ENCODE measurements at places on chromosomes 6 and 20.

- no peak for DNase-seq
These were observed 2.5 kb upstream of the PRDM1 start for GRCh38 chr6:106083618-106084017.

DNA sequence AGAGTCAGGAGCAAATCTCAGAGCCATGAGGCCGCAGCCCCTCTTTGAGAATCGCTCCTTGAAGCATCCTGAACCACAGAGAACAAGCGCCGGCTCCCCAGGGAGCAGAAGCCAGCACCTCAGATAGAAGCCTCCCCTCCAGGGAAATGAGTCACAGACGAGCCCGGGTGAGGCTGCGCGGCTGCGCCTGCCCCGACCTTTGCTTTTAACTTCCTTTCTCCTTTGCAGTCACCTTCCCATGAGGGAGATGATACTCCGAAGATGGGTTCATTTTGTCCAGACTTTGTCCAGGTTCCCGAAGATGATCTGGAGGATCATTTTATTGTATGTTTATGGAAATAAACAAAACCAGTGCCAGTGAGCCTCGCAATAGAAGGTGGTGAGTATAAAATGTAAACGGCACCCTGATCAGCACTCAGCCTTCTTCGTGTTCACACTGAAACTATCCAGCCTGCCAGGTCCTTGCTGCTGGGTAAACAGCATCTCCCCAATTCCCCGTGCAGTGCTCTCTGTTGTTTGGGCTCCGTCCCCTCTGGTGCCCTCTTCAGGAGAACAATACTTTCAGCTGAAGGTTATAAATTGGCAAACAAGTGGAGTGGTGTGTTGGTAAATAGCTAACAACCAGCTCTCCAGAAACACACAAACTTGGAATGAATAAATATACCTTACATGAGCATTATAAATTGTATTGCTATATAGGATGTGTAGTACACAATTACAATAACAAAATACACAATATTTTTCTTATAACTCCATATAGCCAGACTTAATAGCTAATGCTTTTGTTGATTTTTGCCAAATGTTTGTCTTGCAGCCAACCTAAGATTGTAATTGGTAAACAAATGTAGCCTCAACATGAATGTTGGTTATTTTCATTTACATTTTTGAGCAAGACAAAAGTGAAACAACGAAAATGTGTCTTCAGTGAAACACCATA lies 41.4 kb upstream of the TMEM181 start:
- DNase-seq: peak; percentile 82

DNA sequence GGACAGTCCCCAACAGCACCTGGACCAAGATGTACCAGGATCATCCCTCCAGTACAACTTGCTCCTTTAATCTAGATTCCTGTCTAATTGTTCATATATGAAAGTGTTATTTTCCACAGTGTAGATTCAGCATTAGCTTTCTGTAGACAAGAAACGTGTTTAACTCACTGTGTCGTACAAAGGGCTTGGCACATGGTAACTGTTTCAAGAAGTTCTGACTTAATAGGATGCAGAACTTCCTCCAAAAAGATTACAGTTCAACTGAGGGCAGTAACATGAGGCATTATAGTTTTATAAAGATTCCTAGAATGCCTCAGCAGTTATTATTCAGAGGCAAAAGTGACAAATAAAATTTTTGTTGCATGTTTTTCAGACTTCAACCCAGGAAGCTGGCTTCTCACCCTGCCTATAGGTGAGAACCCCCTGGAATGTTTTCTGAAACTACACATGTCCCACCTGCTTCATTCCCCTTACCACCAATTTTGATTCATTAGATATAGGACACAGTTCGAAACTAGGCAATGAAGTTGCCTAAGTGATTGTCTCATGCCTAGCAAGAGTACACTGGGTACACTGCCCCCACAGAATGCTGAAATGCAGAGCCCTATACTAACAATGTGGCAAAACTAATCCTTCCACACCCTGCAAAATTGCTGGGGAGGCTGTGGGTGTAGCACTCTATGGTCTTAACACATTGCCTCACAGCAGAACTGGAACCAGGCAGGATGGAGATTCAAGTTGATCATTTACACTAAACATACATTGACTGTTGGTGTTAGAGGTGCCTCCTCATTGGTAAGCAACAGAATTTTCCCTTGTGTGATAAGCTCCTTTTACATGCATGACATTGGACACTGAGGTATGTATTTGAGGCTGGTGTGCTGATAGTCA lies 22.6 kb upstream of the SH3BGRL2 start:
- DNase-seq: no peak

GRCh38 chr6:147218797-147219196 lies 14.6 kb downstream of the STXBP5 start:
- no peak for DNase-seq

DNA sequence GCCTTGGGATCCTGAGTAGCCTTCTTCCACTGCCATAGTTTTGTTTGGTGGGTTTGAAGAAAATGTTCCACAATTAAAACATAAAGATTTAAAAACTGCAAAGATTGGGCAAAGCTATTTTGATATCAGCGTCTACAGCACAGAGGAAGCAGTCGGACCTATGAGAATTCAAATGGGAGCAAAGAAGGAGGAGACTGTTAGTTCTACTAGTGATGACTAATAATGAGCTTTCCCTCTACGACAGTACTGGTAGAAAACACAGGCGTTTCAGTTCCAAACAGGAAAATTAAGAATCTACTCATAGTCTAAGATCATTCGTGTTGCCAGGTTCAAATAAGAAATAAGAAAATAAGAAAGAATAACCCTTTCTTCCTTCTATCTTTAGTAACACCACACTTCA lies 121.2 kb downstream of the INSM1 start:
- DNase-seq: no peak

- no peak for DNase-seq
These were observed 1.1 kb downstream of the TCP1 start for GRCh38 chr6:159788276-159788675.

DNA sequence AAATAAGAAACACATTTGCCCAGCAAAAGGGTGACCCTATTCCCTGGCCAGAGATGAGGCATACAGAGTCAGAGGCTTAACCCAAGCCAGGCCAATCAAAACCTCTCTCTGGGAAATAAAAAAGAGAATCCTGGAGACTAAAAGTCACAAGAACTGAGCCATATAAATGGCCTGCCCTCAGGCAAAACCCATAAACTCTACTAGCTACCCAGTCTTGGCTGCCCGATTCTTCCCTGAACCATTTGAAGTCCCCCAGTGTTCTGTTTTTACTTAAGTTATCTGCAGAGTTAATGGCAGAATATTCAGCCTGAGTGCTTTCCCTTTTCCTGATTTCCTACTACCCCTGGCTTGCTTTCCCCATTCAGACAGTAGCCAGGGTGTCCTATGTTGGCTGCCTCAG lies 13.9 kb downstream of the KCNK15 start:
- DNase-seq: no peak

DNA sequence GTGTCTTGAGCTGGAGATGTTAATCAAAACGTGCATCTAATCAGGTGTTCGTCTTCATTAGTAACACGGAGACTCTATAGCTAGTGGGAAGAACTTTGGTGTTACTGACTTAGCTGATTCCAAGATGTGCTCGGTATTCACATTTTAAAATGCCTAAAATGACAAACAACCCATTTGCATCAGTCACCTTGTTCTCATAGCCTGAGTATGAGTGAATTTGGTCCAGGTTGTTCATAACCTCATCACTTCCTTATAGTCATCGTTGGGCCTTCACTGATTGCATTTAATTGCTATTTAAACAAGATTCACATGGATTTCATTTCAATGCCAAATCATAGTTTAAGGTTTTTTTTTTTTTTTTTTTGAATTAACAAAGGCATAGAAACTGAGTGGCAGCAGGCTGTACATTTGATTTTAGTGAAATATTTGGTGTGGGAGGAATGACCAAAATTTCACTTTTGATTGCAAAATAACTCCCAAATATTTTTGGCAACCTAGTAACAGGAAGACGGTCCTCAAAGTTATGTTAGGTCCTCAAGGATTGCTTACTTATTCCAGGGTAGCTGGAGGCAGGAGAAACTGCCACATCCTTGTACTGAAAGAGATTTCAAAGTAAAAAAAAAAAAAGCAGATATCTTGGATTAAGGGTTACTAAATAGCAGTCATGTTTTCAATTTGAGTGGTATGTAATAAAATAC lies 104.7 kb downstream of the JARID2 start:
- no peak for DNase-seq

GRCh38 chr6:122482750-122483080 lies 11.1 kb upstream of the SERINC1 start:
- no peak for DNase-seq

DNA sequence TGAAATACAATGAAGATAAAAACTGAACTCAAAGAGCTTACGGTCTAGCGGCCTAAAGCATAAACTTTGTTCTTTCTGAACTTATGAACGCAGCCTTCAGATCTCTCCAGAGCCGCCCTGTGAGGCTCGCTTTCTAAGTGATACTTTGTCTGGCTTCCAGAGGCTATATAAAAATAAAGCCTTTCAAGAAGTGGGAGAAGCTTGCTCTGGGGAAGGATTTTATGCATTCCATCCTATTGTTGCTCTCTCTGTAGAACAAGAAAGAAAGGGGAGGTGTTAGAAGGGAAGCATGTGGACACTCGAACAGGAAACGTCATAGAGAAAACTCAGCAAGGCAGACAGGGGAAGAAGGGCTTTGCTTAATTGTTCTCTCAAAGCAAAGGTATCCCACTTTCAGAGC lies 77.0 kb downstream of the TBX18 start:
- DNase-seq: no peak

DNA sequence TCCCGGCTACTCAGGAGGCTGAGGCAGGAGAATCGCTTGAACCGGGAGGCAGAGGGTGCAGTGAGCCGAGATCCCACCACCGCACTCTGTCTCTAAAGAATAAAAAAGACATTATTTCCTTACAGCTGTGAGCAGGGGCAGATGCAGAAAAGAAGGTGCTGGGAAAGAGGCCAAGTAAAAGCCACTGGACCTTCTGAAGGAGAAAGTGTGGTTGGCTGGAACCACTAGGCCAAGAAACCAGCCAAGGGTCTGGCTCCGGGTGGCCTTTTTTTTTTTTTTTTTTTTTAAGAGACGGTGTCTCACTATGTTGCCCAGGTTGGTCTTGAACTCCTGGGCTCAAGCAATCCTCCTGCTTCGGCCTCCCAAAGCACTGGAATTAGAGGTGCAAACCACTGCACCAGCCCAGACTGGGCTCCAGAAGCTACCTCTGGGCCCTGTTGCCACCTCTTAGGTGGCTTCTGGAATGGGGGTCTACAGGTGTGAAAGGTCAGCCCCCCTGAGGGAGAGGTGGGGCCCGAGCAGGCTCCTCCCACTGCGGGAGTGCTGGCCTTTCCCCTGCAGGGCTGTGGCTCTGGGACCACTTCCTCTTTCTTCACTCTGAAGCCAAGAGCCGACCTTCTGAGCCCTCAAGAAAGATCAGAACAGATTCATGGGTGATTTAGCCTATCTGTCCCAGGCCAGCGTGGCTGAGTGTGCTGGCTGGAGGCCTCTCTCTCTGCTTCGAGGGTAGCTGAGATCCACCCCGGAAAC lies at the start of gene FGD2:
FGD2 (plus strand) TSS at position 595 of the 750 bp plus-strand sequence. CDS start 163 bp downstream, outside the sequence.
- DNase-seq: no peak

GRCh38 chr20:35823147-35823546 lies 51.3 kb downstream of the PHF20 start:
- DNase-seq: no peak

- DNase-seq: no peak
These were observed 63.5 kb downstream of the JAG1 start for GRCh38 chr20:10610251-10610650.

- no peak for DNase-seq
These were observed 118.2 kb upstream of the RIPOR2 start for GRCh38 chr6:25053875-25054371.

- DNase-seq: no peak
These were observed 254.2 kb downstream of the ERMARD start for GRCh38 chr6:170005665-170006064.

DNA sequence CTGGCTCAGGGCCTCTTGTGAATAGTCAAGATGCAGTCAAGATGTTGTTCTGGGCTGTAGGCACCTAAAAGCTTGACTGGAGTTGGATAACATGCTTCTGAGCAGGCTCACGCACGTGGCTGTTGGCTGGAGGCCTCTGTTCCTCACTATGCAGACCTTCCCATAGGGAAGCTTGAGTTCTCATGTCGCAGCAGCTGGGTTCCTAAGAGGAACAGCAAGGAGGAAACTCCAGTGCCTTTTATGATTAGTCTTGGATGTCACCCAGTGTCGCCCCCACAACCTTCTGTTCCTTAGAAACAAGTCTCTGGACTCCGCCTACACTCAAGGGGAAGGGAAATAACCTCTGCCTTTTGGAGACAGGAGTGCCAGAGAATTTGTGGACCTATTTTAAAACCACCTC lies 210.7 kb downstream of the BCAS1 start:
- no peak for DNase-seq

DNA sequence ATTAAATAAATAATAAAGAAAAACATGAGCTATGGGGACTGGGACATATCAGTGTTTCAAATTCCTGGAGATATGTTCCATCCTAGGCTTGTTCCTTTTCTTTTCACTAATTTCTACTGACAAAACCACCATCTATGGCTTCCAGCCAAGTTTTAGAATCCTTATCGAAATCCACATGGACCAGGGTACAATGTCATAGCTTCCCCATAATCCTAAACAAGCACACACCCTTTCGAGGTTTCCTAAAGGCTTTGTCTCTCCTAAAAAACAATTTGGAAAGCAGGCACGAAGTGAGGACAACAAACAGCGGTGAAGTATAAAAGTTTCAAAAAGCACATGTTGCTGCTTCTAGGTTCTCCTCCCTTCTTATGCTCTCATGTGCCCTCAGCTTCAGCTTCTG lies 13.3 kb upstream of the DST start:
- no peak for DNase-seq

GRCh38 chr6:156161471-156161870 lies 615.7 kb upstream of the ARID1B start:
- DNase-seq: no peak

- DNase-seq: no peak
These were observed 168.9 kb upstream of the JARID2 start for GRCh38 chr6:15077006-15077405.

DNA sequence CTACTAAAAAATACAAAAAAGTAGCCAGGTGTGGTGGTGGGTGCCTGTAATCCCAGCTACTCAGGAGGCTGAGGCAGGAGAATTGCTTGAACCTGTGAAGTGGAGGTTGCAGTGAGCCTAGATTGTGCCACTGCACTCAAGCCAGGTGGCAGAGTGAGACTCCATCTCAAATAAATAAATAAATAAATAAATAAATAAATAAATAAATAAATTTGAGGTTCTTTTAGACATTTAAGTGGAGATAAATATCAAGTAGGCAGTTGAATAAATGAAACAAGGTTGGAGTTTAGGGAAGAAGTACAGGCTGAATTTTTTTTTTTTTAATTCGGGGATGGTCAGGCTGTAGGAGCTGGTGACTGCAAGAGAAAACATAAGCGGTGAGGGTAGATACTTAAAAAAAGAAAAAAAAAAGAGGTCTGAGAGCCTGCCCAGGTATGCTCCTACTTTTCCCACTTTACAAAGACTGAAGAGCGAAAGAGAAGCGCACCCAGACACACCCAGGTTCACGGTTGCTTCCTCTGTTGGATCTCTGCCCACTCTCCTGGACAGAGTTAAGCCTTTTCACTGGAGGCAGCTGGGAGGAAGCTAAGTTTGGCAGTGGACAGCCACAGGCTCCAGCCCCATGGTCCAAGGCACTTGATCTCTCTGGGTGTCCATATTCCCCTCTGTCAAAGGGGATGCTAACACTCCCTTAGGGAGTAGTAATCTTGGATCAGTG lies 100.9 kb upstream of the PRDM1 start:
- no peak for DNase-seq

All from cerebellum (tissue), 4 donors.